ENCODE measurements at places on chromosomes 2 and 18.

DNA sequence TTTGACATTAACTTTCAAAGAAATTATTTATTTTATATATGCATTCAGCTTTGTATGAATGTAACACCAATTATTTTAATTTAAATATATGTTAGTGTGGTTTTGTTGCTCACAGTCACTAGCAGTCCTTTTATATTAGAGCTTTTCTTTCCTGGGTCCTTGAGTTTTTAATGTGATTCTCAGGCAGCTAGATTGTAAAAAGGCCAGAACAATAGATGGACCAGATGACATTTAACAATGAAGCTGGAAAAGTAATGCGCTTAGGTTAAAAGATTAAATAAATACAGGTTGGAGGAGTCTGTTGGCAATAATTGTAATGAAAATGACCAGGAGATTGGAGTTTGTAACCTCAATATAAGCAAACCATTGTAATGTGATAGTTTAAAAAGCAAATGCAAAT lies 171.1 kb downstream of the FTCDNL1 start:
- no peak for DNase-seq

DNA sequence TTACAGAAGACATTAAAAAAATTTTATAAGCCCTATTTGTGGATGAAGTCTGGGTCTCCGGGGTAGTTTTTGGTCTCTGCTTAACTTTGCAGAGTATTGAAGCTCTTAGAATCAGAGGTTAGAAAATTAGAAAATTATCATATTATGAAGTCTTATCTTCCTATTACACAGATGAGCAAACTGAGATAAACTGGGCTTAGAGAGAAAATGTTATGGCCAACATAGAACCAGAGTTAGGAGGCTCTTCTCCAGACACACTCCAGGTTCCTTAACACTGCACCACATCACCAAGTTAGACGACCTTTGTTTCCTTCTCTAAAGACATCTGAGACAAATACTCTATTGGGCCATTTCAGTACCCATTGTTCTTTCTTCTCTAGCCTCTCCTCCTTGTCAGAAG lies 36.7 kb upstream of the NEB start:
- DNase-seq = no peak

DNA sequence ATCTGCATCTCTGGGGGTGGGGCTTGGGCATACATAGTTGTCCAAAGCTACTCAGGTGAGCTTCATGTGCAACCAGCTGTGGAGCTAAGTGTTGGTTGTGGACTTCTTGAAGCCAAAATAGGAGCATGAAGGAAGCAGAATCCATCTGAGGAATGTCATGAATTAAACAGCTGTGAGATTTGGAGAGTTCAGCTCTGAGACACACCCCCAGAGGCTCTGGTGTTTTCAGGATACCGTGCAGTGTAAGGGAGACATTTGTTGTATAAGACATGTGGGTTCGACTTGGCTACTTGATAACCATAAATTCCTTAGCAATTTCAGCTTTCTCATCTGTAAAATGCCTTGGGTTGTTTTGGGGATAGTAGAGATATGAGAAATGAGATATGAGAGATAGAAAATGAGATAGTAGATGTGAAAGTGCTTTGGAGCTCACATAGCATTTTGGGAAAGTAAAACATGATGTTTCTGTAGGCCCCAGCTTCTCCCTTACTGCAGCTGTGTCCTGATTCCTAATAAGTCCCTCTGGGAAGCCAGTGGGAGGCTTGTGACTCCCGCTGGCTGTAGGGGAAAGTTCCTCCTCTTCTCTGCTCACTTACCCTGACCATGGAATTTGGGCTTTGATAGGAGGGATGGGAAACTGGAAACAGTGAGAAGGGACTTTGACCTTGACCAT lies 50.0 kb downstream of the DPYSL5 start:
- no peak for DNase-seq

DNA sequence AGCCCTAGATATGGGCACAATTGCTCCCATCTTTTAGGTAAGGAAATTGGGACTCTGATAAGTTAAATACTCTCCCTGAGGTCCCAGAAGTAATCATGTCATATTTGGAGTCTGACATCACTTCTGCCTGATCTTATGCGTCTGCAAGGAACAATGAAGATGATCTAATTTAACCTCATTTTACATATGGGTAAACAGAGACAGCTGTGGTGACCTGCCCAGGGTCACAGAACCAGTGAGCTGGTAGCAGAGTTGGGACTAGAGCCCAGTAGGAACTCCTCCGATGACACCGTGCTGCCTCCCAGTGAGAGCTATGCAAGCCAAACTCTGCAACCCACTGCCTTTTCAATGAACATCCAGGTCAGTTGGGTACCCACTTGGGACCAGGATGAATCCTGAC lies 17.8 kb downstream of the CTAGE1 start:
- DNase-seq = no peak

DNA sequence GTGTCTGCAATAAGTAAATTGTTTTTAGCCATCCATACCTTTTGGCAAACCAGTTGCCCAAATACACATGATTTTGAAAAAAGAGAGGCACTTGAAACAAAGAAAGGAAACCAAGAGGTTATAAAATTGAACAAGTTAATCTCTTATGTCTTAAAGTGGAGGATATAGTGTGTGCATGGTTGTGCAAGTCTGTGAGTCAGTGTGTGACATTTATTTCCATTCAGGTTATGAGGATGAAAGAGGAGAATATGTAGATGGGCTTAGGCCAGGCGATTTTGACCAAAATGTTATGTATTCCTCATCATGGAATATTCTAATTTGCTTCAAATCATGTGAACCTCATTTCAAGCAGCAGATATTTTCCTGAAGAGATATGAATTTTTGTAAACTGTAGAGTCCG lies 123.3 kb downstream of the SETBP1 start:
- DNase-seq = no peak

GRCh38 chr2:212618636-212619035 lies 80.0 kb upstream of the ERBB4 start:
- no peak for DNase-seq

DNA sequence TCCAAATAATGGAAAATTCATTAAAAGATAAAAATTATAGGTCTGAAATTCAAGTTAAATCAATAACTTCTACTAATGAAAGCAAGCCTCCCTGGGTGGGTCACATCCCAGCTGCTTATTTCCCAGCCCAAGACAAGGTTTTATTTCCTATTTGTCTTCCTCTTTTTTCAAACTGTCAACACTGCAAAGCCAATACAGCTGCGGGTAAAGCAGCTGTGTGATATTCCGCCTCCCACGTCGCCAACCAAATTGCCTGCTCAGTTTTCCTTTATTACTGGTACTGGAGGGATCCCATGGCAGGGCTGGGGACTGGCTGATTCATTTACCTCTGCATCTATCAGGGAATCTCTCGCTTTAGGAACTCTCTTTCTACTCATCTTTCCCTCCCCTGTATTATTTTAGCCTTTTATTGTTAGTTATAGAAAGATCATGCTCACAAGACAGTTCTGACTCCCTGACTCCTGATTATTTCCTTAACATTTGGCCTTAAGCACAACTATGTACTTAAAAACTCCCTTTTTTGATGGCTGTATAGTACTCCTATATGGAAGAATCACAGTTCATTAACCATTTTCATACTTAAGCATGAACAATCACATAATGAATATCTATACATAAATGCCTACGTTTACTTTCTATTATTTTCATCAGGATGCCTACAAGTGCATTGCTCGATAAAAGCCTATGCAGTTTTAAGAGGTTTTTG lies 253.1 kb downstream of the CDCA7 start:
- no peak for DNase-seq

DNA sequence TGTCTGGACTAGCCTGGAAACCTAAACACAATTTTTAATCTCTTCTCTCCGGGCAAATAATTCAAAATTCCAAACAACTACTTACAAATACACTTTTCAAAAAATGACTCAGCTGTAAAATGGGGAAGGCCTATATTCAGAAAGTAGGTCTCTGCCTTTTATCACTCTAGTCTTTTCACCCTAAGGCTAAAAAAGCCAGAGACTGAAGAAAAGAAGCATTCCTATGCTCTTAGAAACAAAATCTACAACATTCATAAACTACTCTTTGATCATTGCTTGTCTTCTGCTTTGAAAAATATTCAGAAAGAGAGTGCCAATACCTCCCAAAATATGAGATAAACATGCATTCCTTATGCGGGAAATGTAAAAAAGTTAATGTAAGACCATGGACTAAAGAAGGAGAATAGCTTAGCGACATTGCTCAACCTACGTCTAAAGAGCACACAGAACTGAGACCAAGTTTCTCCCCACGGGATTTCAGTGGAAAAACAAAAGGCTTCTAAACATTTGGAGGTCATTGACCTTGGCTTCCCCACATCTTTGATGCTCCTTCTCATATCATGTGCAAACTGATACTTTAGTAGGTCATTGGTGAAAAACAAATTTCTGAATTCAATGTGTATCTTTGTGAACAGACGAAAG lies 74.4 kb upstream of the EPB41L3 start:
- no peak for DNase-seq

DNA sequence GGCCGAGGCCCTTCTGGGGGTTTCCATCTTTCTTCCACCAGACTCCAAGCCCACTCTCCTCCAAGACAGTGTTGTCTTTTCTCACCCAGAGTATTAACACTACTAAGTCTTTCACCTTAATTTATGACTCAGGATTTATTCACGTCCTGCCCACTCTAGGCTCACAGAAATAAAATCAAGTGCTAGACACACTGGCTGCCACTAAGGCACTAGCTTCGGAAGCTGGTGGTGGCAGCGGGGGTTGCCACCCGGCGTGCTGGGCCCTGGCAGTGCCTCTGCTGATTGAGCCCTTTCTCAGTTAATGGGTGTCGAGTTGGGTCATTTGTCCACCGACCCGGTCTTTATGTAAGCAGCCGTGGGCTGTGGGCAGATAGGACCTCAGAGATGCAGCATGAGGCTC lies 93.6 kb upstream of the FZD5 start:
- no peak for DNase-seq

DNA sequence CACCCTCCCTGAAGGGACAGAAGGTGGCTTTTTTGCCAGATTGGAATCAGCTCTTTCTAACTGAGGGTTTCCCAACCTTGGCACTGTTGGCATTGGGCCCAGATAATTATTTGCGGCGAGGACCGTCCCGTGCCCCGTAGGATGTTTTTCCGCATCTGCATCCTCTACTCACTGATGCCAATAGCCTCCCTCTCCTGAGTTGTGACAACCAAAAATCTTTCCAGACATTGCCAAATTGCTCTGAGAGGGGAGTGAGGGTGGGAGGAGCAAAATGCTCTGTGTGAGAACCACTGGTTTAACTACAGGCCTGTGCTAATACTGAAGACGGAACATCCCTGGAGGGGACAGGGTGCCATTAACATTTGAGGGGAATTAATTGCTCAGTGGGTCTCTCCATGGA lies 33.6 kb upstream of the GLI2 start:
- no peak for DNase-seq

DNA sequence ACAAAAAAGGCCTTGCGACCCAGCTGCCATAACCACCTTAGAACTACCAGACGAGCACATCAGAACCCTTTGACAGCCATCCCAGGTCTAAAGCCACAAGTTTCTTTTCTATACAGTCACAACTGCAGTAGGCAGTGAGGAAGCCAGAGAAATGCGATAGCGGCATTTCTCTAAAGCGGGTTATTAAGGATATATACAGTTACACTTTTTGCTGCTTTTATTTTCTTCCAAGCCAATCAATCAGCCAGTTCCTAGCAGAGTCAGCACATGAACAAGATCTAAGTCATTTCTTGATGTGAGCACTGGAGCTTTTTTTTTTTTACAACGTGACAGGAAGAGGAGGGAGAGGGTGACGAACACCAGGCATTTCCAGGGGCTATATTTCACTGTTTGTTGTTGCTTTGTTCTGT lies 48.8 kb downstream of the FEZ2 start:
- no peak for DNase-seq

- peak; percentile 59 for DNase-seq
Measured at GRCh38 chr2:85852937-85853498, 35.8 kb downstream of the ST3GAL5 start.

DNA sequence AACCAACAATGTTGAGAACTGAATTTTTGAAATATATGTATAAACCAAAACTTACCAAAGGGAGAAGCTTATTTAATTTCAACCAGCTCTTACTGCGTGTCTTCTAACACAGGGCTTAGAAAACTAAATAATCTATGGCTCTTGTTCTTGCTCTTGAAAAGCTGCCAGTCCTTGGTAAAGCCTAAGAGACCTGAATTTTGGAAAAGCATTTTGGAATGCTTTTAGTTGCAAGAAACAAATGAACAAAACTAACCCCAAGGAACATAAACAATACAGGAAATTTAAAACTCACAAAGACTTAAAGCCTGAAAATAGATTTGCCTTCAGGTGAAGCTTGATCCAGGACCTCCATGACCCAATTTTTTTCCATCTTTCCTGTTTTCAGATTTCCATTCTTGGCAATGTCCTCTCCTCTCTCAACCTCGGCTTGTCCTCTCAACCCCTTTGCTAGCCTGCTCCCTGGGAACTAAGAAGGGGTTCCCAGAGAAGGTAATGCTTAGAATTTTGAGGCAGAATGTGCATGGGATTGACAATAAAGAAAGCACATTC lies 169.8 kb upstream of the NCK2 start:
- DNase-seq = no peak

DNA sequence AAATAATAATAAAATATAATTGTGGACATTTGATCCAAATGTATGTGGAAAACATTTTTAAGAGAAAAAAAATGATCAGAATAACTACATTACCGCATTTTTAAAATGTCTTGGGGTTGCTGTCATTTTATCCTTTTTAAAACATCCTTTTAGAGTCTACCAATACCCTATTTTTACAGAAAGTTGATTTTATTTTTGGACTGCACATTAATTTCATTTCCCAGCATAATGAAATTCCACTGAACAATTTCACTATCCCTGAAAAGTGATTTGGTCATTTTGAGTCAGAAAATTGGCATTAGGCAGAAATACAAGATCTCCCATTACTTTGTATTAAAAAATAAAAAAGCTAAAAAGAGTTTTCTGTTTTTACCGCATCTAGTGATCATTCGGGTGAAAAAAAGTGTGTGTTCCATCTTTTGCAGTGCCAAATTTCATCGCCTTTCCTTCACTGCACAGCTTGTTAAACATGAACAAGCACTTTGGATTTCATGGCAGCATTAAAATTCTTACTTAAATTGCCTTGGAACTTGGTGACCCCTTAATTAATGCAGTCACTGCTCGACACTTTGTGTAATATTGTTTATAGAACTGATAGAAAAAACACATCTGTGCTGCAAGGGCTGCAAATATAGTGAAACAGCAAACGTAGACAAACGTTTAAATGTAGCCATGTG lies 611.7 kb downstream of the TSN start:
- no peak for DNase-seq

GRCh38 chr18:49632588-49632987 lies 70.7 kb downstream of the LIPG start:
- DNase-seq = no peak

DNA sequence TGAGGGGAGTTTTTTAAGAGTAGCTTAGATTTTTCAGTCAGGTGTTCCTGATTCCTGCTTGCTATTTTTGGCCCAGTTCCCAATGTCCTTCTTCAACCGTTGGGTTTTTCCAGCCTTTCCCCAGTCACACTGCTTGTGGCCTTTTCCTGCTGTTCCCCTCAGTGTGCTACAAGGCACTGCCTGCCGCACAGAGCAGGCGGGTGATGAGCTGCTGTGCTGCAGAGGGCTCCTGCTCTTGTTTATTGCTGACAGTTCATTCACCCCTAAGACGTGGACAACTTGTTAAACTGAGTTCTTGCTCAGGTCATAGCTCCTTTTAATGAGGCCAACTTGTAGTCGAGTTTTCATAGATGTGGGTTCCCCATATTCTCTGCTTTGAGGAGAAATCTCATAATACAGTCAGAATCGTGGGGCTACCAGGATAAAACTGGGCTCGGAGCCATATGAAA lies 20.6 kb downstream of the EIF4E2 start:
- DNase-seq = no peak

GRCh38 chr18:67092141-67092540 lies 424.4 kb downstream of the DSEL start:
- no peak for DNase-seq
